ENCODE measurements at places on chromosomes 16 and 17. TPM values are rescaled to one million over a fixed set of nuclear protein-coding genes. Genes with fewer than 3 reads are reported as not detected.

The CNTNAP1 gene
- 8.9 TPM for total RNA-seq

The HSF5 gene
- total RNA-seq = under 0.01 TPM

The PYY gene
- not detected for total RNA-seq

The C16orf89 gene
- total RNA-seq = 2.1 TPM

The CHRNE gene
- 1.0 TPM for total RNA-seq

The GP1BA gene
- total RNA-seq = under 0.01 TPM

The ZC3H18 gene
- total RNA-seq = 14.6 TPM

The PTX4 gene
- 1.0 TPM for total RNA-seq

The CDH15 gene
- 124 TPM for total RNA-seq

The ZPBP2 gene
- total RNA-seq = not detected

The VWA3A gene
- total RNA-seq = under 0.01 TPM

The HAGH gene
- total RNA-seq = 42.3 TPM

The RPAIN gene
- 32.4 TPM for total RNA-seq

The P2RX5 gene
- 13.0 TPM for total RNA-seq

The TEX2 gene
- total RNA-seq = 20.4 TPM

The EFCAB13 gene
- 5.2 TPM for total RNA-seq
